ENCODE measurements at places on chromosomes 1 and 21.

DNA sequence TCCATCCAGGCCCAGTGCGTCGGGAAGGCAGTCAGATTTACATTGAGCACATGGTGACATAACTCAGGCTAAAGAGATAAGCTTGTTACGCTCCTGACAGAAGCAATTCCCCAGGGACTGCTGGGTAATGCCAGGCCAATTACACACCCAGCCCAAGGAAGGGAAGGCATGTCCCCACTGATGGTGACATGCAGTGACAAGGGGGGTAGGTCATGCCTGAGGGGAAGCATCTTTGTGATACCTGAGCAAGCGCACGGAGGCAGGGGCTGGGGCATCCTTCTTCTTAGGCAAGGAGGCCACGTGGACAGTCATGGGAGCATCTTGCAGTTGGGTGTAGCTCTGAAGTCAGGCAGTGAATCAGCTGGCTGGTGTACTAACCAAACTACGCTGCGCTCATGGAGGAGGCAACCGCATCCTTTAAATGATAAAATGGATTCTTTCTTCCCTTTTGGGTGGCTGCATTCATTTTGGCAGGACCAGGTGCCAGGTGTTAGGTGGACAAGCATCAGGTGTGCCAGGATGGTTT lies 39.6 kb upstream of the GRIK3 start:
- DNase-seq = no peak

DNA sequence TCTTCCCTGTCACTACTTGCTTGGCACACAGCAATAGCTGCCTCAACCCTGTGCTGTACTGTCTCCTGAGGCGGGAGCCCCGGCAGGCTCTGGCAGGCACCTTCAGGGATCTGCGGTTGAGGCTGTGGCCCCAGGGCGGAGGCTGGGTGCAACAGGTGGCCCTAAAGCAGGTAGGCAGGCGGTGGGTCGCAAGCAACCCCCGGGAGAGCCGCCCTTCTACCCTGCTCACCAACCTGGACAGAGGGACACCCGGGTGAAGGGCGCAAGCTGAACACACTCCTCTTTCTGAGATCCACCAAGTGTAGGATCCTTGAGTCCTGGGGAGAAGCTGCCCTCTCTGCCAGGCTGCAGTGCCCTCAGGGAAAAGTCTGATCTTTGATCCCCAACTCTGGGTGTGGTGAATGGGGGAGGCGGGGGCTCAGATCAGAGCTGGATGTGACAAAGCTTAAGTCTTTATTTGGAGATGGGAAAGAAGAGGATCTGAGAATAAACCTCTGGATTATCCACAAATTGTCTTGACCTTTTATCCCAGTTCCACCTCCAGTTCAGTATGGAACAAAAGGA lies 1.2 kb downstream of the RXFP4 start:
- no peak for DNase-seq

DNA sequence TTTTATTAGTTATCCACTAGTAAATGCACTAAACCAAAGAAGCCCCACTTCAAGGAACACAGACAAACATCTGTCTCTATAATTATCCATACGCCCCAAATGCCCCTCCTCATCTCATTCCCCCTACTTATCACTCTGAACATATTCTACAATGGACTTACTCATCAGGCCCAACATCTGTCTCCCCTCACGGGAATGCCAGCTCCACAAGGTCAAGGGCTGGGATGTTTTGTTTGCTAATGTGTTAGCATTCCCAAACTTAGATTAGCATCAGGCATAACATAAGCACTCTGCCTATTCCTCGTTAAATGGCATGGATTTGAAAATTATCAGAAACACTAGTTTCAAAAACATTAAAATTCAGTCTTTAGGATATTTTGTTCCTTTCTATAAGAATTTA lies 279.5 kb downstream of the DSCAM start:
- no peak for DNase-seq

DNA sequence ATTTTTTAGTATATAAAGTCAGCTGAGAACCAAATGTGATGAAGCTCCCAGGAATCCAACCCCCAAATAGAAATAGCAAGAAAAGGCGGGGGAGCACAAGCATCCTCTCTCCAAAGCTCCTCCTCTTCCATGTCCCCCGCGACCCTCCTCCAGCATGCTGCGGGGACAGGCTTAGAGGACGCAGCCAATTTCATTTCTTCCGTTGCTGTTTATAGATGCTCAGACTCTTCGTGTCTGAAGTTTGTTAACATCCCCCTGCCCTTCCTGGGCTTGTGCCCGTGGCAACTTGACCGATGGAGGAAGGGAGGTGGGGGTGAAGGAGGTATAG lies 754 bp upstream of the NPPA start:
- DNase-seq = no peak

DNA sequence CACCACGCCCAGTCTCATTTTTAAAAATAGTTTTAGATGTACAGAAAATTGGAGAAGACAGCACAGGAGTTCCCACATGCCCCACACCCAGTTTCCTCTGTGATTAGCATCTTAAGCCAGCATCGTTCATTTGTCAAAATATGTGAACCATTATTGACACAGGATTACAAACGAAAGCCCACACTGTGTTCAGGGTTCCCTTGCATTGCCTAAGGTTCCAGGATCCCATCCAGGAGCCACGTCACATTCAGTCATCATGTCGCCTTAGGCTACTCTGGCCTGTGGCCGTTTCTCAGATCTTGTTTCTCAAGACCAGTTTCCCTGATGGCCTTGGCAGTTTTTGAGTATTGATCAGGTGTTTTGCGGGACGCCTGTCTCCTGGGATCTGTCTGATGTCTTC lies 34.7 kb upstream of the TNFRSF1B start:
- DNase-seq = no peak

DNA sequence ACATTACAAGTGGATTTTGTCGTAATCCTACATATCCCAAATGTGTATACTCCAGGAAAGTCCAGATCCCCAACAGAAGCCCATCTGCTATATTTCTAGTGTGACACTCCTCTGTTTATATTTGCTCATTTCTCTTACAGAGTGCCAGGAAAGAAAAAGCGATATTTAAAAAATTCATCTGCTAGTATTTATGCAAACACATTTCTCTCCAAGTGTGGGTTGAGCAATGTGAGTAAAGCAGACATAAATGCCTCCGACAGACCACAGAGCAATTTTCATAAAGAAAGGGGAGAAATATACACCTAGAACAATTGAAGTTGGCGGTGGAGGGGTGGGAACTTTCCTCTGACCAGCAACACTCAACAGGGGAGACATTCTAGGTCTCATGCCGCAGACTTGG lies 22.2 kb upstream of the RAP1A start:
- DNase-seq = no peak

Measured in stimulated activated CD8-positive, alpha-beta memory T cell treated with anti-CD3 and anti-CD28 coated beads, Interleukin-4, amount 100 ng/mL, for 48 hours (primary cell).